NCI-H1105 treated with DMSO at 0.1 percent for 48 hours (cell line): ENCODE measurements at places on chromosomes 16 and 17.

- no peak for DNase-seq
These were observed 26.4 kb downstream of the GOSR1 start for GRCh38 chr17:30503558-30503957.

DNA sequence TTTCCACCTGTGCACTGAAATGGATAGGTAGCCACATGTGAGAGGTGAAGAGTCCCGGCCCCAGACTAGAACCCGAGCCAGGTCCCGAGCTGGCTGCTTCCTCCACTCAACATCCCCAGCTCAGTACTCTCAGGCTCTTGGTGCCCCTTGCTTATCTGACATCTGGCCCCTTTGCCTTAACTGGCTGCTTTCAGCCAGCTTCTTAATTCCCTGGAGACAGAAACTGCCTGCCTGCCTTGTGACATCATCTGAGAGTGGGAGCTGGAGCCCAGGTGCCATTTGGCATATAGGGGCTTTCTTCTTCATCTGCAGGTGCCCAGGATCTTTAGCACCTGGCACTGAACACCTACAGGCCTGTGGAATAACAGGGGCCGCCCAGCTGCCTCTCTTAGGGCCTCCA lies 8.9 kb downstream of the CHAD start:
- DNase-seq = no peak

- DNase-seq = peak; percentile 62
These were observed 26.2 kb upstream of the PMFBP1 start for GRCh38 chr16:72198021-72198711.

DNA sequence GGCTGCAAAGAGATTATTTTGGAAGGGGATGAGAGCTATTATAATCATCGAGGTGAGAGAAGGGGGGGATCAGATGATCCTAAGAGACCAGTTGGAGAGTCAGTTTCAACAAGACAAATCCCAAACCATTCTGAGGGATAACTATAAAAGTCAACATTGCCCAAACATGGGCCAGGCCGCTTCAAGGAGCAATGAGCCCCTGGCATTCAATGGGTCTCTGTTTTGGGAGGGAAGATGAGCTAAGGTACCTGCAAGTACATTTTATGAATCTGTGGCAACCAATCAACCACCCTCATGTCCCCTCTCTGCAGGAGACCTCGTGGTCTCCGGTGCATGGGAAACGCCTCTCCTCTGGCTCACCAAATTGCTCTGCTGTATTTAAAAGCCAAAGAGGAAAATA lies 209.9 kb upstream of the C16orf82 start:
- no peak for DNase-seq

GRCh38 chr17:42476411-42476810 lies 17.7 kb downstream of the ATP6V0A1 start:
- no peak for DNase-seq

GRCh38 chr17:49521471-49522356 lies 26.6 kb downstream of the NGFR start:
- DNase-seq = no peak

- DNase-seq = no peak
These were observed 7.3 kb downstream of the MAPK8IP3 start for GRCh38 chr16:1713331-1713730.

GRCh38 chr16:75218256-75219076 lies at the start of gene CTRB1:
CTRB1 (plus strand) TSS chr16:75218988; CDS start chr16:75219008, 20 bp downstream.
- no peak for DNase-seq

DNA sequence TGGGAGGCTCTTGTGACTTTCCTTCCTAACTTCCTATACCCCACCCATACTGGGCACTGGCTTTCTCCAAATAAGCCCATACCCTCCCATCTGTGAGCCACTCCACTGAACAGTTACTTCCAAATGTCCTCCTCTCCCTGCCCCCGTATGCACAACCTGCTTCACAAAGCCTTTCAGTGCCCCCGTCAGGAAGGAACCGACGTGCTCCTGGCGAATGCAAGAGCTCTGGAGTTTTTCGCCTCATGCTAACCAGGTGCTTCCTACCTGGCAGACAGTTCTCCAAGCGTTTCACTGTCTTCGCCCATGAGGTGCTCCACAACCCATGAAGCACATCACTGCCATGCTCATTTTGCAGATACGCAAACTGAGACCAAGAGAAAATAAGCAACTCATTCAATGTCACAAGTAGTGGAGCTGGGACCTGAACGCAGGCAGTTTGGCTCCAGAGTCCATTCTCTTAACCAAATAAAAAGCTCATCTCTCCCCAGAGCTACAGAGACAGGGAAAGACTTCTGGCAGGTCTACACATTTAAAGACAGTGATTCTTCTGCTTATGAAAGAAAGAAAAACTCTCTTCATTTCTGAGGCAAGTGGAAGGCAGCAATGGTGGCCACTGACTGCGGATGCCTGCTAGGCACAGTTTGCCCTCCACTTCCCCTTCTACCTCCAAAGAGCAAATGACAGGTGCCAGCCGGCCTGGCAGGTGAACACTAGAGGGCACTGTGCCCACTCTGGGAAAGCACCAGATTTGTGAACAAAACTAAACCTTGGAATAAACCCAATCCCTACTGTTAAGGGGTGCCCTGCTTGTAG lies 23.8 kb downstream of the SPHK1 start:
- DNase-seq = peak; percentile 57

DNA sequence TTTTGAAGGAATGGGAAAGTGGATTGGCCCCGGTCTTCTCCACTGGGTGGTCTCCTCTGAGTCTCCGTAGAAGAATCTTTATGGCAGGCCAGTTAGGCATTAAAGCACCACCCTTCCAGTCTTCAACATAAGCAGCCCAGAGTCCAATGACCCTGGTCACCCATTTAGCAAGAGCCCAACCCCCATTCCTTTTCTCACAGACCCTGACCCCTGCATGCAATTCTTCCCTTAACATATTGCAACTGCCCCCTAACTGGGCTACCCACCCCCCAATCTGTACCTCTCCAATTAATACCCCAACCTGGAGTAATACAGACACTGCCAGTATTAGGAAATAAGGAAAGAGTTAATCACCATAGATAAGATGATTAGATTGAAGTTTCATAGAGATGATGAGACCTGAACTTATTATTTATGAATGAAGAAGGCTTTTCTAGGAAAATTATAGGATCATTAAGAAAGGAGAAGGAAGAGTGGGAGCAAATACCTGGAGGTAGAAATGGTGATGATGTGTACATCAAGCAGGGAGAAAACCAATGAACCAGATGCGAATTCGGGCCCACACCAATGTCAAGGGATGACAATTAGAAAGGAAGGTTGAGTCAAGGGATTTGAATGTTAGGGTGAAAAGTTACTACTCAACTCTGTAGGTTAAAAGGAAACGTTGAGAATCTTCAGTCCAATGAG lies 2.4 kb downstream of the CCL2 start:
- DNase-seq = no peak

GRCh38 chr17:29102046-29102445 lies 59.1 kb downstream of the PIPOX start:
- DNase-seq = no peak
